ENCODE measurements at places on chromosomes 2 and 18. TPM values are rescaled to one million over a fixed set of nuclear protein-coding genes. Genes with fewer than 3 reads are reported as not detected.

Gene LRP1B
- 2.6 TPM for total RNA-seq

Gene CAVIN2
- 19.3 TPM for total RNA-seq

Gene MAP2
- 3.7 TPM for total RNA-seq

Gene NDUFAF7
- total RNA-seq = 6.3 TPM

Gene GTF3C2
- 24.0 TPM for total RNA-seq

Gene ZSWIM2
- not detected for total RNA-seq

Gene WDCP
- total RNA-seq = 12.0 TPM

Gene MYO5B
- 0.52 TPM for total RNA-seq

Gene ABCG8
- under 0.01 TPM for total RNA-seq

Gene MEP1B
- not detected for total RNA-seq

Data from skeletal muscle tissue (tissue), 5 donors.